Vagina (tissue), 2 donors: ENCODE measurements at places on chromosomes 16 and 17.

DNA sequence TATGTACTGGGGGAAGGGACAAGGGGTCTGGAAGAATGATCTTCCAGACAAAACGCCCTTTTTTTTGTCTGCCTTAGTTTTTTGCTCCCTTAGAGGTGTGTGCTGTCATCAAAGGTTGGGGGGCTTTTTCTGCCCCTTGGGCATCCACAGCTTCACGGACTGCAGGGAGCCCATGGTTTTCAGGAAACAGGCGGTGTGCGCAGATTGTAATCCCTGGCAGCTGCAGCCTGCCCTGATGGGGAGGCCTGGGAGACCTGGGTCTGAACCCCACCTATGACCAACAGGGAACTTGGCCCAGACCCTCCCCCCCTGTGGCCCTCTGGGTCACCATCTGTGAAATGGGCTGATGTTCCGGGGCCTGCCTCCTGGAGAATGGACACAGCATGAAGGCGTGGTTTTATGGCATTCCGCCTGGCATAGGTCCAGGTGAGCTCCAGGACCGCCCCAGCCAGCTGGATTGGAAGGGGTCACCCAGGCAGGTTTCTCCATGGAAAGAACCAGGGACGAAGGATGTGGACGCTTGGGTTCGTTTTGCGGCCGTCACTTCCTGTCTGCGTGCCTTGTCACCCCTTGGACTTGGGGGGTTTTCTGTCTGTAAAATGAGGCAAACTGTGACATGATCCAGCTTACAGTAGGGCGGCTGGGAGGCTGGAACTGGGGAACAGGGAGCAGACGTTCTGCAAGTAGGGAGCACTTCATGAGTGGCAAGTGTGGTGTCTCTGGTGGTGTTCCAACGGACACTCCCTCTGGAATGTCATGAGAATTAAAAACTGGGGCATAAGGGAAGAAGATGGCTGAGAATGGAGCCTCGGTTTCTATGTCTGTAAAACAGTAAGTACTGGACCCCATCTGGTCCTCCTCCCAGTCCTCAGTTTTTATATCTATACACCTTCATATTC, 1.5 kb downstream of the CPNE2 start:
- DNase-seq: no peak
- H3K27me3 ChIP-seq: no peaks in the 10 kb centered on the region
- no peaks in the 10 kb centered on the region for H3K36me3 ChIP-seq
- H3K4me1 ChIP-seq: peaks cover 42% of the 10 kb centered on the region
- H3K4me3 ChIP-seq: peak overlapping the region; percentile 87

GRCh38 chr17:10550014-10550413, 556 bp upstream of the MYH2 start:
- DNase-seq: no peak
- no peaks in the 10 kb centered on the region for H3K27me3 ChIP-seq
- no peaks in the 10 kb centered on the region for H3K4me1 ChIP-seq
- no peak overlapping the region for H3K4me3 ChIP-seq

GRCh38 chr17:10144456-10144855, 54.0 kb downstream of the GAS7 start:
- H3K27me3 ChIP-seq: no peaks in the 10 kb centered on the region
- no peak overlapping the region for H3K4me3 ChIP-seq
- no peak overlapping the region for H3K27ac ChIP-seq
- no peaks in the 10 kb centered on the region for H3K36me3 ChIP-seq
- peaks cover 24% of the 10 kb centered on the region for H3K4me1 ChIP-seq

DNA sequence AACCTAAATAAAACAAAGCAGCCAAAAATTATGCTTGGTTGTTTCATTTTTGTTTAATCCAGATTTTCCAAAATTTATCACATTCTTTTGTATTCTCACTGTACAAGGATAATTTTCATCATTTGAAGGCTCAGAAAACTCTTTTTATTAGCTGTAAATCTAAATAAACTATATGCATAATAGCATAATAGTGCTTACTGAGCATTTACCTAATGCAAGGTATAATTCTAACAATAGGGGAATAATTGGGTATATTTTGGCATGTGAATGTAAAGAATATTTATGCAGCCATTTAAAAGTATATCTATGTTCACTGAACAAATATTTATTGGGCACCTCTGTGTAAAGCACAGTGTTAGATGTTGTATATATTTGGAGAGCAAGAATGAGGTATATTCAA, 17.0 kb downstream of the PALB2 start:
- no peak for DNase-seq
- H3K27ac ChIP-seq: no peak overlapping the region
- no peaks in the 10 kb centered on the region for H3K4me1 ChIP-seq
- no peaks in the 10 kb centered on the region for H3K27me3 ChIP-seq
- peaks cover 64% of the 10 kb centered on the region for H3K36me3 ChIP-seq
- H3K4me3 ChIP-seq: no peak overlapping the region

DNA sequence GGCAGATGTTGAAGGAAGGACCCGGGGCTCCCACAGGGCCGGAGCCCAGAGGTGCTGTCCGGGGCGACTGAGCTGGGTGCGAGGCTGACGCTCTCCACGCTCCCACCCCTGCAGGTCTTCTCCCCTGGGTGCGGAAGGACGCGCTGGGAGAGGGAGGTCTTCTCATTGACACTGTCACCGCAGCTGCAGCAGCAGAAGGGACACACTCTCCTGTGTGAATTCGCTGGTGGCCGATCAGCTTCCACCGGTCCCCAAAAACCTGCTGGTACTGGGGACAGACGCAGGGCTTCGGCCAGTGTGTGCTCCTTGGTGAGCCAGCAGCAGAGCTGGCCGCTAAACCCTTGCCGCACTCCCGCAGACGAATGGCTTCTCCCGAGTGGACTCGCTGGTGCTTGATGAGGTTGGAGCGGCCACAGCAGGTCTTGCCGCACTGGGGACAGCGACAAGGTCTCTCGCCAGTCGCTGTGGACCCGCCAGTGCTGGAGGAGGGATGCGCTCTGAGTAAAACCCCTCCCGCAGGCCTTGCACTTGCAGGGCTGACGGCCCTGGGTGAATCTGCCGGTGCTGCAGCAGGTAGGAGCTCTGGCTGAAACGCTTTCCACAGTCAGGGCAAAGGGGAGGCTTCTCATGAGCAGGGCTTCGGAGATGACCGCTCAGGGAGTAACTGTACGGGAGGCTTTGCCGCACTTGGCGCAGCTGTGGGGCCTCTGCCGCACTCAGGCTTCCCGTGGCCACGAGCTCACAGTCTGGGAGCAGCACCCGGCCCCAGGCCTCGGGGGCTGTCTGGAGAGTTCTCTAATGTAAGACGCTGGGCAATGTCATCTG, 6.2 kb downstream of the ZNF843 start:
- DNase-seq: no peak
- no peaks in the 10 kb centered on the region for H3K36me3 ChIP-seq
- no peak overlapping the region for H3K27ac ChIP-seq
- no peak overlapping the region for H3K4me3 ChIP-seq

DNA sequence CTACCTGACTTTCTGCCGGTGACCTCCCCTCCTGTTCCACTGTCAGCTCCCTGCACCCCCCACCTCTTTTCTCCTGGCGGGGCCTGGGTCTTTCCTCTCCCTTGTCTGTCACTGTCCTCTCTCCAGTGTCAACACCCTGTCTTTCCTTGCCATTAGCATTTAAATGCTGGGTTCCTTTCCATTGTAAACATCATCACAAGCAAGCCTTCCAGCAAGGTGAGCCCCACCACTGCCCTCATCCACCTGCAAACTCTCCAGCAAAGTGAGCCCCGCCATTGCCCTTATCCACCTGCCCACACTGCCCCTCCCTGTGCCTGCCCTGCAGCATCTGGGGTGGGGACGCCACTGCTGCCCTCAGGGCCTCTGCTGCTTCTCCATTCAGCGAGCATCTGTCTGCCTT, 195.0 kb downstream of the ENGASE start:
- no peaks in the 10 kb centered on the region for H3K27me3 ChIP-seq
- no peaks in the 10 kb centered on the region for H3K36me3 ChIP-seq
- H3K27ac ChIP-seq: no peak overlapping the region
- H3K4me3 ChIP-seq: no peak overlapping the region

GRCh38 chr17:69047368-69048263, 13.1 kb downstream of the ABCA9 start:
- H3K27ac ChIP-seq: peak overlapping the region; percentile 64
- H3K4me1 ChIP-seq: peaks cover 12% of the 10 kb centered on the region
- no peak overlapping the region for H3K4me3 ChIP-seq
